H1 (cell line): ENCODE measurements at places on chromosomes 11 and 22. TPM values are rescaled to one million over a fixed set of nuclear protein-coding genes. Genes with fewer than 3 reads are reported as not detected.

DNA sequence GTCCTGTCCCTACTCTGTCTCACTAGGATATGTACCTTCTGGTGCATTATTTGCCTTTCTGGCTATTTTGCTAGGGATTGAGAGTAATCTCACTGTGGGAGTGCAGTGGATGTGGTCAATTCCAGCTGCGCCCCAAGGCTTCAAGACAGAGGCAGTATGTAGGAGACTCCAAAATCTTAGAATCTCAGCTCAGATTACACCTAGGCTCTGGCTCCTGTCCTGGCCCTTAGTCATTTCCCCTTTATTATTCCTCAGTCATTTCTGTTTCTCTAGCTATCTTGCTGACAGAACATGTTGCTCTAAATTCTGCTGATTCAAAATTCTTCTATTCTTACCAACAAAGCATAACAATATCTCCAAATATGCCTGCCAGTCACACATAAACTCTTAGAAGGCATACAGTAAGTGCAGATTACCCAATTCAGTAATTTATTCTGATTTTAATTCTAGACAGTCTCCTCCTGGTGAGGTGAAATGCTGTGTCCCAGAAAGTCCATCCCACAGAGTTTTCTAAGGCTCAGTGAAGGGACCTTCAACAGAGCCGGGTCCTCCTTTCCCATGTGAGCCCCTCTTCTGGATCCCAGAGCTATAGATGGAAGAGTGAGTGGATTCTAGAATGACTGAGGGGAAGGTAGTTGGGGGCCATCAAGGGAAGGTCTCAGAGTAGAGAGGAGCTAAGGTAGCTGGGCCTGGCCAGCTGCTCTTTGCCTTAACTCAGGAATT is 24.3 kb upstream of the GLYATL1 start:
- H3K27ac ChIP-seq = no peak overlapping the region
- no peaks in the 10 kb centered on the region; the same call in none of the 2 replicates for H3K36me3 ChIP-seq
- no peaks in the 10 kb centered on the region for H3K27me3 ChIP-seq
- no peak overlapping the region for H3K4me3 ChIP-seq

- no peaks in the 10 kb centered on the region for H3K27me3 ChIP-seq
- H3K4me1 ChIP-seq = peaks cover 17% of the 10 kb centered on the region
- DNase-seq = no peak
- H3K4me3 ChIP-seq = no peak overlapping the region
Measured at GRCh38 chr22:37663521-37664140, 5.1 kb downstream of the PDXP start.

DNA sequence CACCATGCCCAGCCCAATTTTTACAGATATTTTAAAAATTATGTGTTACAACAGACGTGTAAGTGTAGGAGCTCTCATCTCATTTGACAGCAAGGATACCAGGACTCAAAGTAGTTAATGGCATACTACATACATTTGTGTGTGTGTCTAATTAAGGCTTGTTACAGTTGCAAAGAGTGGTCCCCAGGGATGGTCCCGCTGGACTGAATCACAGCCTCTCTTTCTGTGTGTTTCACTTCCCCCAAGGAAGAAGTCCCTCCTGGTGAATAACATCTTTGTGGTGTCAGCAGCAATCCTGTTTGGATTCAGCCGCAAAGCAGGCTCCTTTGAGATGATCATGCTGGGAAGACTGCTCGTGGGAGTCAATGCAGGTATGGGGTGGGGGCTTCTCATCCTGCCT is 17.2 kb downstream of the SLC2A11 start:
- DNase-seq = no peak
- no peak overlapping the region for H3K4me3 ChIP-seq
- H3K36me3 ChIP-seq = no peaks in the 10 kb centered on the region; the same call in 1 of the 2 replicates
- no peaks in the 10 kb centered on the region for H3K4me1 ChIP-seq
- H3K27ac ChIP-seq = no peak overlapping the region

DNA sequence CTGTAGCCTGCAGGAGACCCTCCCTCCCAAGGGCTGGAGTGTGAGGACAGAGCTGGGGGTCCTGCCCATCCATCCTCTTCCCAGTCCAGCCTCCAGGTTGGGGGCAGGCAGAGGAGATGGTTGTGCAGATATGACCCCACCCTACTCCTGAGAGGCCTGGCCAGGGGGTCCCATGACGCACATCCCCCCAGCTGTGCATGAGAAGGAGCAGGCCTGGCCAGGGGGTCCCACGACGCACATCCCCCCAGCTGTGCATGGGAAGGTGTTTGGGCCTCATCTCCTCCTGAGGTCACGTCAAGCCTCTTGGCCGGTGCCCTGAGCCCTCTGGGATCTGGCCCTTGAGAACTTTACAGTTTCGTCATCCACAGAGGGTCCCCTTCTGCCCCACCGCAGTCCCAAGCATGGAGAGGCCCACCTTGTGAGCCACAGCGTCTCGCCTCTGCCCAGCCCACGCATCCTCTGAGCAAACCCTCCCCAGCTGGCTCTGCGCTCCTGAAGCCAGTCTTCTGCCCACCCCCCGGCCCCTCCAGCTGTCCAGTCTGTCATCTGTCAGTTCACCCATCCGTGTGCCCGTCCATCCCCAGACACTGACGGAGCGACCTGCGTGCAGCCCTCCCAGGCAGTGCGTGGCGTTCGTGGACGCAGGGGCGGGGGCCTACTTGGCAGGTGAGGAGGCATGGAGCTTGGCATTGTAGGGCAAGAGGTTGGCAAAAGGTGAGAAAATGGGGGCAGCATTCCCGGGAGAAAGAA is 2.3 kb downstream of the ANO9 start:
- H3K27ac ChIP-seq = no peak overlapping the region
- H3K27me3 ChIP-seq = no peaks in the 10 kb centered on the region
- H3K4me3 ChIP-seq = no peak overlapping the region
- no peak for DNase-seq

DNA sequence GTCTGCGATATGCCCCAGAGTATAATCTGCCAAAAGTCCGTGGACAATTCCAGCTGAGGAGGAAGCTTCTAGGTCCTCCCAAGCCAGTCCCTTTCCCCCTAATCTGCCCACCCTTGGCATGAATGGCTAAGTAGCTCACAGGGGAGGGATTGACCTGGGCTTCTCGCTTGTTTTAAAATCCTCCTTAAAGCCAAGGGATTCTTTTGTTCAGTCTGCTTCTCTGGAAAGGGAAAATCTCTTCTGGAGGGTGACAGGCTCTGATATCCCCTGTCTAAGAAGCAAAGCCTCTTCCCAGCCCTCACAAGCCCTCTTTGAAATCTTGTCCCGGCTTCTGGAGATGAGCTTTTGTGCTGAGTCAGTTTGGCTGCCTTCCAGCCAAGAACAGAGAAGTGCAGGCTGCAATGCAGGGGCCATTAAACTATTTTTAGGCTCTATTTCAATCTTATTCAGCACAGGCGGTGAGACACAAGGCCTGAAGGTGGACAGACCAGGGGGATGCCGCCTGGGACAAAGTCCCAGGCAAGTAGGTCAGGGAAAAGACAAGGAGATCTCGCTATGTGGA is 23.9 kb downstream of the NEFH start:
- H3K27me3 ChIP-seq = no peaks in the 10 kb centered on the region
- no peak overlapping the region for H3K27ac ChIP-seq
- H3K4me1 ChIP-seq = no peaks in the 10 kb centered on the region
- H3K4me3 ChIP-seq = no peak overlapping the region
- peaks cover 20% of the 10 kb centered on the region for H3K36me3 ChIP-seq

GRCh38 chr11:77672264-77672663 is 34.7 kb upstream of the CLNS1A start:
- no peaks in the 10 kb centered on the region for H3K4me1 ChIP-seq
- no peaks in the 10 kb centered on the region for H3K27me3 ChIP-seq
- H3K36me3 ChIP-seq = peaks cover 23% of the 10 kb centered on the region

- H3K27me3 ChIP-seq = no peaks in the 10 kb centered on the region
- no peak overlapping the region for H3K27ac ChIP-seq
- H3K4me3 ChIP-seq = no peak overlapping the region
- H3K36me3 ChIP-seq = no peaks in the 10 kb centered on the region
- DNase-seq = no peak
- H3K4me1 ChIP-seq = no peaks in the 10 kb centered on the region
Measured at GRCh38 chr11:128467610-128468041, 119.7 kb downstream of the ETS1 start.

GRCh38 chr11:10376061-10376460 is 71.2 kb downstream of the ADM start:
- no peak overlapping the region for H3K27ac ChIP-seq
- no peak overlapping the region for H3K4me3 ChIP-seq
- H3K36me3 ChIP-seq = no peaks in the 10 kb centered on the region
- DNase-seq = no peak
- no peaks in the 10 kb centered on the region for H3K27me3 ChIP-seq
- H3K4me1 ChIP-seq = no peaks in the 10 kb centered on the region

GRCh38 chr22:21633481-21633880 is 921 bp downstream of the CCDC116 start:
- no peaks in the 10 kb centered on the region for H3K36me3 ChIP-seq
- no peaks in the 10 kb centered on the region for H3K4me1 ChIP-seq

- no peaks in the 10 kb centered on the region for H3K36me3 ChIP-seq
- H3K27me3 ChIP-seq = no peaks in the 10 kb centered on the region
- H3K4me3 ChIP-seq = no peak overlapping the region
- H3K4me1 ChIP-seq = peaks cover 9% of the 10 kb centered on the region
- DNase-seq = no peak
Measured at GRCh38 chr11:131871006-131871405, 500.6 kb downstream of the NTM start.

DNA sequence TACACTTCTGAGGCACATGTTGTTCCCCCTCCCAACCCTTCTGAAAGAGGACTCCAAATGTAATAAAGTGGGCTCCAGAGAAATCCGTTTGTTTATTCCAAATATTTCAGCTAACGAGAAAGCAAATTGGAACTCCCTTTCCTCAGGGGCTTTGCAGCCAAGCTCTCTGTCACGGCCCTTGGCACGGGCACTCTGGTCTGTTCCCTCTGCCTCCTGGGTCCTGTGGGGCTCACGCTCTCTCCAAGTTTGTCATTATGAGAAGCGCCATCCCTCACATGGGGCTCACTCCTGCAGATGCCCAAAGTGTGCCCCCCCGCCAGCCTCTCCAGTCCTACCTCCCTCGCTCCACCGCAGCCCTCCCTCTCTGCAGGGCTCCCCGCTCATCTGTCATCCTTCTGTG is 125.4 kb upstream of the POU2AF2 start:
- no peaks in the 10 kb centered on the region for H3K27me3 ChIP-seq
- no peaks in the 10 kb centered on the region for H3K36me3 ChIP-seq
- no peak overlapping the region for H3K4me3 ChIP-seq
- H3K27ac ChIP-seq = no peak overlapping the region

- no peaks in the 10 kb centered on the region for H3K36me3 ChIP-seq
- no peak for DNase-seq
- H3K27ac ChIP-seq = no peak overlapping the region
- no peak overlapping the region for H3K4me3 ChIP-seq
Measured at GRCh38 chr11:117691516-117691915, 105.5 kb downstream of the DSCAML1 start.

DNA sequence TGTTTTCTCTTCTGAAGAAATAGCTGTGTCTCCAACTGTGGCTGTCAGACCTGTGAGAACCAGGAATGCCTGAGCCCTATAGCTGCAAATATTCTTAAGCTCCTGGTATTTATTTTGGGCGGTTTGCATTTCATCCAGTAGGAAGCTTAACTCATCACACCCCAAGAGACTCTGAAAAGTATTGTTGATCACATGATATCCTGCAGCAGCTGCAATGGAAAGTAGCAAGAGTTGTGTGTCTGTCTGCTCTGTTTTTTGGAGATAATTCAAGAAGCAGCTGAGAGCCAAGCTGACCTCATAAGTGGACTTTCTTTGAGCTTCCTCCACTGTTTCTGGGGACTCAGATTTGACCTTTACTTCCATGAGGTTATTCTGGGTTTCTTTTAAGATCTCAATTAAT is 36.4 kb upstream of the MRPL17 start:
- H3K27ac ChIP-seq = no peak overlapping the region
- H3K4me1 ChIP-seq = no peaks in the 10 kb centered on the region
- H3K4me3 ChIP-seq = no peak overlapping the region
- H3K36me3 ChIP-seq = no peaks in the 10 kb centered on the region
- DNase-seq = no peak
- no peaks in the 10 kb centered on the region for H3K27me3 ChIP-seq

GRCh38 chr22:39718206-39718605 is 147.7 kb downstream of the CACNA1I start:
- H3K4me3 ChIP-seq = no peak overlapping the region
- no peak overlapping the region for H3K27ac ChIP-seq
- H3K4me1 ChIP-seq = no peaks in the 10 kb centered on the region
- no peaks in the 10 kb centered on the region for H3K27me3 ChIP-seq
- no peaks in the 10 kb centered on the region for H3K36me3 ChIP-seq

- no peaks in the 10 kb centered on the region for H3K4me1 ChIP-seq
- H3K36me3 ChIP-seq = no peaks in the 10 kb centered on the region
- no peaks in the 10 kb centered on the region for H3K27me3 ChIP-seq
- H3K4me3 ChIP-seq = no peak overlapping the region
- no peak overlapping the region for H3K27ac ChIP-seq
Measured at GRCh38 chr11:109267293-109268095, 154.5 kb upstream of the C11orf87 start.

GRCh38 chr22:47575291-47575690 is 812.8 kb downstream of the TBC1D22A start:
- no peak for DNase-seq
- H3K27me3 ChIP-seq = no peaks in the 10 kb centered on the region
- no peaks in the 10 kb centered on the region for H3K4me1 ChIP-seq
- H3K27ac ChIP-seq = no peak overlapping the region
- H3K4me3 ChIP-seq = no peak overlapping the region

The C11orf97 gene
- not detected in 2 replicates for total RNA-seq

The VPS11 gene
- 15.5 and 16.6 TPM in 2 replicates for total RNA-seq

The LRRC74B gene
- not detected in 2 replicates for total RNA-seq

The MMP27 gene
- not detected in 2 replicates for total RNA-seq

The REXO2 gene
- 109 and 111 TPM in 2 replicates for total RNA-seq

The NPAS4 gene
- 0.88 and 0.99 TPM in 2 replicates for total RNA-seq
